ENCODE measurements at places on chromosomes 6 and 20.

DNA sequence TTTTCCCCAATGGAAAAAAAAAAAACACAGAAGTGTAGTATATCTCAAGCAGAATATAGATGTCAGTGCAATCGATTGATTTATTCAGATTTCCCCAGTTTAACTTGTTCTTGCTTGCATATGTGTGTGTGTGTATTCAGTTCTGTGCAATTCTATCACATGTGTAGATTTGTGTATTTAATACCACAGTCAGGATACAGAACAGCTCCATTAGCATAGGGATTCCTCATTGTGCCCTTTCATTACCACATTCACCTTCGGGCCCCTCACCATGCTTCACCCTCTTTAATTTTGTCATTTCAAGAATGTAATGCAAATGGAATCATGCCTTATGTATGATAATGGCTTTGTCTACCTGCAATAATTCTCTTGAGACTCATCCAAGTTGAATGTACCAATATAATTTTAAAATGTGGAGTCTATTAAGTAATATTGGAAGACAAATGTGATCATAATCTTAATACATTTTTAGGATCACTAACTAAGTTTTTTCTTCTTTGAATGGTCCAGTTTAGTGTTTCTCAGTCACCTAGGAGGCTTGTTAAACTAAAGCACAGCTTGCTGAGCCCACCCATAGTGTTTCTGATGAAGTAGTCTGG, 187.9 kb downstream of the TENT5A start:
- no peak for DNase-seq

- DNase-seq: no peak
These were observed 56.8 kb downstream of the EYA2 start for GRCh38 chr20:46951405-46951804.

- no peak for DNase-seq
These were observed 30.1 kb downstream of the KIF25 start for GRCh38 chr6:168027521-168027920.

DNA sequence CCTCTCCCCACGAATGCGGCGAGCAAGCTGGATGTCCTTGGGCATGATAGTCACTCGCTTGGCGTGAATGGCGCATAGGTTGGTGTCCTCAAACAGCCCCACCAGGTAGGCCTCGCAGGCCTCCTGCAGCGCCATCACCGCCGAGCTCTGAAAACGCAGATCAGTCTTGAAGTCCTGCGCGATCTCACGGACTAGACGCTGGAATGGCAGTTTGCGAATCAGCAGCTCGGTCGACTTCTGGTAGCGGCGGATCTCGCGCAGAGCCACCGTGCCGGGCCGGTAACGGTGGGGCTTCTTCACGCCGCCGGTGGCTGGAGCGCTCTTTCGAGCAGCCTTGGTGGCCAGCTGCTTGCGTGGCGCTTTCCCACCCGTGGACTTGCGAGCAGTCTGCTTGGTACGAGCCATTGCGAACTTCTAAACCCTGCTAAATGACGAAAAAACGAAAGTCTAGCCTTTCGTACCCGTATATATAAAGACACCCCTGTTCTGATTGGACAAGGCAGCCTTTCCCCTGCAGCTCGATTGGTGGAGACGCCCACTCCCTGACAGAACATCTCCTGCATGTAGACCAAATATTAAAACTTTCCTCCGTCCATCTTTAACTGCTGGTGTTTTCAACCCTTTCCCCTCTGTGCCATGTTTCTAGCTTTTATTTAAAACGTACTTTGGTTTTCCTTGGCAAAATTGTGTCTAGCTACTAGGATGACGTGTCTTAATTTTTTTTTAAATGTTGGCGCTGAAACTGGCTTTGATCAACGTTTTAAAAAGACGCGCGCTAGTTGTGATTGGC, 109.8 kb downstream of the HFE start:
- peak; percentile 87 for DNase-seq
